Activated CD4-positive, alpha-beta T cell treated with anti-CD3 and anti-CD28 coated beads, Interleukin-2, amount 10 ng/mL, durations not matched to agents 7 days and 5 days (primary cell): ENCODE measurements at places on chromosomes 16 and 17. TPM values are rescaled to one million over a fixed set of nuclear protein-coding genes. Genes with fewer than 3 reads are reported as not detected.

- DNase-seq: no peak
- H3K36me3 ChIP-seq: peaks cover 18% of the 10 kb centered on the region
- H3K27me3 ChIP-seq: no peaks in the 10 kb centered on the region
- no peak overlapping the region for H3K27ac ChIP-seq
- no peak overlapping the region for H3K4me3 ChIP-seq
These were observed 121.9 kb upstream of the PLCG2 start for GRCh38 chr16:81657224-81657623.

GRCh38 chr16:89009343-89010209 is 32.6 kb upstream of the CBFA2T3 start:
- H3K27ac ChIP-seq: no peak overlapping the region
- H3K36me3 ChIP-seq: no peaks in the 10 kb centered on the region
- H3K4me3 ChIP-seq: no peak overlapping the region
- peaks cover 5% of the 10 kb centered on the region for H3K27me3 ChIP-seq

- peaks cover 4% of the 10 kb centered on the region for H3K27me3 ChIP-seq
- no peak for DNase-seq
- H3K36me3 ChIP-seq: no peaks in the 10 kb centered on the region
- no peak overlapping the region for H3K4me3 ChIP-seq
- H3K4me1 ChIP-seq: peaks cover 6% of the 10 kb centered on the region
- no peak overlapping the region for H3K27ac ChIP-seq
These were observed 5.1 kb downstream of the STH start for GRCh38 chr17:46003907-46004748.

The PYDC1 gene
- total RNA-seq: not detected
